HEK293T (cell line): ENCODE measurements at places on chromosomes 11 and 22.
A peak's percentile ranks its signal among the peaks of the same experiment; 100 is the strongest.

- DNase-seq, result peak; percentile 86
Measured at GRCh38 chr22:43883012-43883661, 8.7 kb downstream of the PNPLA5 start.

GRCh38 chr11:3122775-3123201, 42.3 kb downstream of the OSBPL5 start:
- DNase-seq, result no peak

GRCh38 chr11:15101072-15101709, 13.5 kb upstream of the INSC start:
- DNase-seq, result peak; percentile 81

DNA sequence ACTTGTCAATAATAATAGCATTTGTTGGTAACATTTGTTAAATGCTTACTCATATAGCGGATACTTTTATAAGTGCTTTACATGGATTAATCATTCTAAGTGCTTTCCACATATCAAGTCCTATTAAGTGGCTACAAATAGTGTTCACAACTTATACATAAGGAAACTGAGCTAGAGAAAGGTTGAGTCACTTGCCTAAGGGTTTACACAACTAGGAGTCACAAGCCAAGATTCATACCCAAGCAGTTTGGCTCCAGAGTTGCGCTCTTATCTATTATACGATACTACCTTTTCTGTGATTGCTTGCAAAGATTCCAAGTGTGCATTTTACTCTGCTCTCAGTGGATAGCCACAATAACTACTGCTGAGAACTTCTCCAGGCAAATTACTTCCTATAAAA, 215.9 kb upstream of the CCDC90B start:
- DNase-seq, result no peak

DNA sequence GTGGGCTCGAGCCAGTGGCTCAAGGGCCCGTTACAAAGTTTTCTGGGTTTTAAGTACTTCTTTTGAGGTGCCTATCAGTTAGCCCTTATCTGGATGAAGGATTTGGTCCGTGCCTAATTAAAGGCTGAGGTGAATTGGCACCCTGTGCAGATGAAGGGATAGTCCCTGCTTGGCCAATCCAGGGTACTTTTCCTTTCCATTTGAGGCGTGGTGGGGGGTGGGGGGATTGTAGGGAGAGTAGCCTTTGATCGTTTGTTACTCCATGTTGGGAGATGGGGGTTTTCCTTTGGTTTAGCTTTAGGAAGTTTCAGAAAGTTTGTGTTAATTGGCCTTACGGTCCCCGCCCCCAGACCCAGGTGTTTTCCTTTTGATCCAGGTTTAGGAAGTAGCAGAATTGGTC, 170.8 kb downstream of the DDX10 start:
- no peak for DNase-seq

DNA sequence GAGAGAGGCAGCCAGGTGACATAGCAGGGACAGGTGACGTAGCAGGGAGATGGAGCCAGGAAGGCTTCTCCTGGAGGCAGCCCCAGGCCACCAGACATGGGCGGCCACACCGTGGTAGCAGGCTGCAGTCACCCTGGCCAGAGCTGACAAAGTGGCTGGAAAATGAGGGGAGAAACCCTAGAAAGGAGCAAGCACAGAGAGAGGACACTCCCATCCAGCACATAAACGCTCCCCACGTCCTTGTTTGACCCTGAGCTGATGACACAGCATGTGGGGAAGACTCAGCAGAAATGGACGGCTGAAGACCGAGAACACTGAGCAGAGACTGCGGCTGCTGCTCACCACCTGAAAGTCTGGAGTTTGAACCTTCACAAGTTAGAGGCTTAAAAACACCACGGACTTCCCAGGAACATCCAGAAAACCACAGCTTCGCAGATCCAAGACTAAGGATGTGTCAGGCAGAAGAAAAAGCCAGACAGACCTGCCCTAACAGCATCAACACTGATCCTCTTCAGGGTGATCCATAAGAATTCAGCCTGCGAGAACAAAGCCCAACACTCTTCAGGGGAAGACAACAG, 28.7 kb downstream of the DRD4 start:
- DNase-seq, result no peak
